ENCODE measurements at places on chromosomes 13 and 19.

GRCh38 chr19:1066748-1067340, at the start of gene ARHGAP45:
Gene ARHGAP45, plus strand, starts transcription at chr19:1067167. Its CDS starts 239 bp downstream, at chr19:1067406.
- peak; percentile 68 for DNase-seq

DNA sequence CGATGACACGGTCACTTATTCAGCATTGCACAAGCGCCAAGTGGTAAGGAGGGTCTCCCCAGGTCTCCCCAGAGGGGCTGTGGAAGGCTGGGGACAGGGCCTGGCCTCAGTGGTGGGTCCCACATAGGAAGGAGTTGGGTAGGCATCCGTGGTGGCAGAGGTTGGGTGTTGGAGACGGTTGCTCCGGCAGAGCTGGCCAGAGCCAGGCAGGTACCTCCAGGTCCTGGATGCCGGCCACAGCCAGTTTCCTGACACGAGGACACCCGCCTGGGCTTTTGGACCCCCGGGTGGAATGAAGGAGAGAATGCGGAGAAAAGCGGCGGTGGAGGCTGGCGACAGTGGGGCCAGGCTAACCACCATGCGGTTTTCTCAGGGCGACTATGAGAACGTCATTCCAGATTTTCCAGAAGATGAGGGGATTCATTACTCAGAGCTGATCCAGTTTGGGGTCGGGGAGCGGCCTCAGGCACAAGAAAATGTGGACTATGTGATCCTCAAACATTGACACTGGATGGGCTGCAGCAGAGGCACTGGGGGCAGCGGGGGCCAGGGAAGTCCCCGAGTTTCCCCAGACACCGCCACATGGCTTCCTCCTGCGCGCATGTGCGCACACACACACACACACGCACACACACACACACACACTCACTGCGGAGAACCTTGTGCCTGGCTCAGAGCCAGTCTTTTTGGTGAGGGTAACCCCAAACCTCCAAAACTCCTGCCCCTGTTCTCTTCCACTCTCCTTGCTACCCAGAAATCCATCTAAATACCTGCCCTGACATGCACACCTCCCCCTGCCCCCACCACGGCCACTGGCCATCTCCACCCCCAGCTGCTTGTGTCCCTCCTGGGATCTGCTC, 1.3 kb upstream of the FFAR1 start:
- DNase-seq, result no peak

GRCh38 chr19:281992-282391, 9.2 kb downstream of the PLPP2 start:
- no peak for DNase-seq

GRCh38 chr13:111992911-111993310, 74.0 kb upstream of the SOX1 start:
- no peak for DNase-seq
